GM12878 (cell line): ENCODE measurements at places on chromosomes 3 and 15. TPM values are rescaled to one million over a fixed set of nuclear protein-coding genes. Genes with fewer than 3 reads are reported as not detected.

DNA sequence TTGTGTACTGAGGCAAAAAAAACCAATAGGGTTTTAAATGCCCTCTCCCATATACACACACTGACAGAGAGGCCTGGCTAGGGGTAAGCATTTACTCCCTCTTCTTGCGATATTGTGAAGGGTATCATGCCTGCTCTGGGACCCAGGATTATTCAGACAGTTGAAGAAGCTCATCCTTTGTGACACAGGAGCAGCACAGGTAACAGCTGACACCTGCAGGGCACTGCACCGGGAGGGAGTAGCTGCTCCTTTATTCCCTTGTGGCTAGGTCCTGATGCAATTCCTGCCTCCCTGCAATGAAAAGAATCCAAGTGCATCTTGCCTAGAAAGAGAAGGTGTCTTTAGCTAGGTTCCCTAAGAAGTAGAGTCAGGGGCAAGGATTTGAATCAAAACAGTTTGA lies 23.4 kb downstream of the POMGNT2 start:
- DNase-seq = no peak

- no peak for DNase-seq
These were observed 568 bp upstream of the NEK4 start for GRCh38 chr3:52771334-52771681.

DNA sequence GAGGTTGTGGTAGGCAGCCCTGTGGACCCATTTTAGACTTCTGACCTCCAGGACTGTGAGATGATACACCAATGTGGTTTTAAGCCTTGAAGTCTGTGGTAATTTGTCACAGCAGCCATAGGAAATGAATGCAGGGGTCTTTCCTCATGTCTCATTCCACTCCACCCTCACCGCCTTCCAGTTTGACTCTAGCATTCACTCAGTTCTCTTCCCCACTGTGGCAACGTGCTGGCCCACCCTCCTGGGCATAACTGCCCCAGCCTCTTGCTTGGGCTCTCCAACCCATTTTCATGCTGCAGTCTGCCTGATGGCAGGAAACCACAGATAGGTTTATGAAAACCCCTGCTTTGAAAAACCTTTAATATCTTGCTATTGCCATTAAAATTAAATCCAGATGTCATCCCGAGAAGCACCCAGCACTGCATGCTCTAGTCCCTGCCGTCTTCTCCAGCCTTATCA lies 7.3 kb upstream of the TRNT1 start:
- no peak for DNase-seq

GRCh38 chr3:40078590-40078989 lies 230.9 kb upstream of the EIF1B start:
- DNase-seq = no peak

DNA sequence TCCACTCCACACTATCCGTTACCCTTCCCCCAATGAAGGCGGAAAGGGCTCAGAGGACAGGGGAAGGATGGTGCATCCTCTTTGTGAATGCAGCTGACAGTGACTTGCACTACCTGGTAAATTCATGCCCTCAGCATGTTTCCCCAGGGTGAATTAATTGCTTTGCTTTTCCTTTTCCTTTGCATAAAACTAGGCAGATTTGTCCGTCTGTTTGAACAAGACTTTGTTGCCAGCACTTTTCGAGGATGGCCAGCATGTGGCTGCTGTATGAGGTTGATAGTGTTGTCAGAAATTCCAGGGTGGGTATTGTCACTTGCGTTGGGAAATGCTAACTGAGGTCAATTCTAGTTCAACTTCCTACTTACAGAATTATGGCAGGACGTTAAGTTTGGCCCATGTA lies 79.0 kb upstream of the RARB start:
- DNase-seq = no peak

DNA sequence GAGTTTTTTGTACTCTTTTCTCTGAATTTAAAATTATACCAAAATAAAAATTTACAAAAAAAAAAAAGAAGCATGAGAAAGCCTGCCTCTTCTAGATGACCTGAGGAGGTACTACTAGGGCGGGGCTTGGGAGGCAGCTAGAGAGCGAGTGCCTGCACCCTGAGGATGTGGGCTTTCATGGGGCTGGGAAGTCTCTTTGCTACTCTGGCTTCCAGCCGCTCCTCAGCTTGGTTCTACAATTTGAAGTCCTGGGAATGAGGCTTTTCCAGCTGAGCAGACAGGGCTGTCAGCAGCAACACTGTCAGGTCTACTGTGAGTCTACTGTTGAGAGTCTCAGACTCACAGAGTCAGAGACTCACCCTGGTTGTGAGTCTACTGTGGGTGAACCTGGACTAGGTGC lies 8.2 kb upstream of the PSTPIP1 start:
- DNase-seq = no peak

GRCh38 chr3:40793730-40794129 lies 269.0 kb downstream of the ZNF621 start:
- no peak for DNase-seq

DNA sequence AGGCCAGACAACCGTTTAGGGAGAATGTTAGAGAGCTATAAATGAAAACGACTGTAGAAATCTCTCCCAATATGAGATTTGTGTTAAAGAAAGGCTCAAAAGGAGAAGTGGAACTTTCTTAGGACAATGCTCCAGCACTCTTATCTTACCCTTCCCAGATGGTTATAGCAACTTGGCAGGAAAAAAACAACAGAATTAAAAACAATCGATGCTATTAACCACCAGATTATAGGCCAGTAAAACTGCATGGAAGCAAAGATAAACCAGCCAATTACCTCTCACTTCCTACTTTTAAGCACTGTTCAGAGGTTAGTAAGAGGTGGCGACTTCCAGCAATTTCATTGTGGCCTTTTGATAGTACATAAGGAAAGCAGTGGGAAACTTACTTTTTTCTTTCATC lies 72.9 kb downstream of the TMCC1 start:
- no peak for DNase-seq

- DNase-seq = no peak
These were observed 56.3 kb downstream of the PPP2R3A start for GRCh38 chr3:136021803-136022202.

GRCh38 chr3:115930922-115931321 lies 307.6 kb downstream of the GAP43 start:
- DNase-seq = peak; percentile 25

- no peak for DNase-seq
These were observed 21.7 kb downstream of the HERC1 start for GRCh38 chr15:63811942-63812550.

DNA sequence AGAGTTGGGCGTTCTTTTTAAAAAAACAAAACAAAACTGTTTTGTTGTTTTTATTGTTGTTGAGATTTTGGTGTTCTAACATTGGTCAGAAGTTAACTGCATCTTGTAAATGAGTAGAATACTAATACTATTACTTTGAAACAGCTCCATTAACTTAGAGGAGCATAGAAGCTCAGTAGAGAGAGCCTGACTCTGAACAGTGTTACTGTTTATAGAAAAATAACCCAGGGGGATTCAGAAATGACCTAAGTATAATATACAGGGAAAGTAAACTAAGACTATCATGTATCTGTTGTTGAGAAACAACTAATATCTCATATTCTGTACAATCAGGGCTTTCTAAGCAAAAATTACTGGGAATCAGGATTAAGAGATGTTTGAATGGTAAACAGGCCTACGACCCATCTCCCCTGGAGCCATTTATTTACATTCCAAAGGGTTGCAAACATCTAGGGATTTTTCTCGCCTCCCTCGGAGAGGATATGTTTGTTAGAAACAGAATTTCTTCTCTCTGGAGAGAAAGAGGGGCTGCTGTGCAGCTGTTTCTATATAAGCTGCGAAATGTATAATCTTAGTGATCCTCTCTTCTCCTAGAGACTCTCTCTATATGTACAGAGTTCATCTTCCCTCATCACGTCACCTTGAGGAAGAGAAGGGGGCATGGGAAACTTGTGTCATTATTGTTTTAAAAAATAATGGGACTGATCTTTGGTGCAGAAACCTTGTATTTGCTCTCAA lies 827.5 kb upstream of the DPPA4 start:
- no peak for DNase-seq

- no peak for DNase-seq
These were observed 78.8 kb downstream of the PDCD6IP start for GRCh38 chr3:33877187-33877586.

DNA sequence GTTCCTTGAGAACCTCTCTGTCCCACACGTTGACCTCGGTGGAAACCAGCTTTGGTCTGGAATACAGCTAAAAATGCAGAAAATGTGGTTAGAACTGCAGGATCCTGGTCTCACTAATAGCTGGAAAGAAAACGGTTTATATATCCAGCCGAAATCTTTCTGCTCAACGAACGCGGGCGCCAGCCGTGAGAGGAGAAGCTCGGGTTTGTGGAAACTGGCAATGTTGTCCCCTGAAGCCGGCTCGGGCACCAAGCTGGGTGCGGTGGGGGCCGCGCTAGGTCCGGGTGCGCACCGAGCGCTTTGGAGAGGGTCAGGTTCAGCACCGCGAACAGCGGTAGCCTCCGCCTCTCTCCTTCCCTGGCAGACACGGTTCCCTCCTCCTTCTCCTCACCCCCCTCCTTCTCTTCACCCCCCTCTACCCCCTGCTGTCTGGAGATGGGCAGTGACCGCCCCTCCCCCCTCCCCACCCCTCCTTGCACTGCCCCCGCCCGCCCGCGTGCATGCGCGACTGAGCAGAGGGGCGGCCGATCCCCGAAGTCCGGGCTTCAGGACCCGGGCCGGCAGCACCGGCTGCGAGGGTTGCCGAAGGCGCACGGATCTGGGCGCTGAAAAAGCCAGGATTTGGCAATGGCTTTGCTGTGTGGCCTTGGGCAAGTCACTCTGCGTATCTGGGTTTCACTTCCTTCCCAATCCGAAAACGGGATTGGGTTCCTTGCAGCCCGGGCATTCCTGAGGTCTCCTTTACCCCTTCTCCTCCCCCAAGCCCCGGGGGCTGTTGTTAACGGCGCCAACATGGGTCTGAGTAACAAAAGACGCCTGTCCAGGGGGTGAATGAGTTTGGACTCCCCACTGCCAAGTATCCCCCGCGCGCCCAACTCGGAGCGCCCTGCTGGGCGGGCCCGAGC lies at the start of gene SKOR1:
SKOR1 (plus strand) TSS at position 534 of the 905 bp plus-strand sequence; CDS start at position 628, 94 bp downstream.
- DNase-seq = no peak

GRCh38 chr3:66261355-66261754 lies 40.6 kb downstream of the SLC25A26 start:
- no peak for DNase-seq

GRCh38 chr3:55868347-55868746 lies 381.2 kb upstream of the WNT5A start:
- no peak for DNase-seq

GRCh38 chr15:82743810-82744209 lies 34.1 kb upstream of the AP3B2 start:
- no peak for DNase-seq

DNA sequence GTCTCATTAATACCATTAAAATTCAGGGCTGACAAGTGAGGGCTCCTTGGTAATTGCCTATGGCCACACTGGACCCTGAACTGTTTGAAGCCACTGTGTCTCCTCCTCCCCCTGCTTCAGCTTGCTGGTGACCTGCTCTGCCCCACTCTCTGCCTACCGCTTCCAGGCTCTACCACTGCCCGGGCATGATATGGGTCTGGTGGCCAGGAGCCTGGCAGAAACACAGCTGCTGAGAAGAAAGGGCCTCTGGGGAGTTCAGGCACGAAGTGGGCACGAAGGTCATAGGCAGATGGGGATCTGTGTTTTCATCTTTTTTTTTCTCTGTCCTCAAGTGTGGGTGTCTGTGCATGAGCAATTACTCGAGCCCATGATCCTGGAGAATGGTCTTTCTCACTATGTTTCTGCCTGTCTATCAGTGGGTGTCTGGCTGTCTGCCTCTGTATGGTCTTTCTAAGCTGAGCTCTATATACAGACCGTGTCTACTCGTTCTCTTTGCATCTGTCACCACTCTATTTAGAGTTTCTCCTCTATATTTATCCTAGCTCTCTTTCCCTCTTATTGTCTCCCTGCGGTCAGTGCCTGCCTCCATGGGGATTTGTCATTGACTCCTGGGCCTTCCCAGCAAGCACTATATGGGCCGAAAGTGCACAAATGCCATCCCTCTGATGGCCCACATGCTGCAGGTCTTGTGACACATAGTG lies 42.1 kb upstream of the EPHB1 start:
- DNase-seq = no peak

DNA sequence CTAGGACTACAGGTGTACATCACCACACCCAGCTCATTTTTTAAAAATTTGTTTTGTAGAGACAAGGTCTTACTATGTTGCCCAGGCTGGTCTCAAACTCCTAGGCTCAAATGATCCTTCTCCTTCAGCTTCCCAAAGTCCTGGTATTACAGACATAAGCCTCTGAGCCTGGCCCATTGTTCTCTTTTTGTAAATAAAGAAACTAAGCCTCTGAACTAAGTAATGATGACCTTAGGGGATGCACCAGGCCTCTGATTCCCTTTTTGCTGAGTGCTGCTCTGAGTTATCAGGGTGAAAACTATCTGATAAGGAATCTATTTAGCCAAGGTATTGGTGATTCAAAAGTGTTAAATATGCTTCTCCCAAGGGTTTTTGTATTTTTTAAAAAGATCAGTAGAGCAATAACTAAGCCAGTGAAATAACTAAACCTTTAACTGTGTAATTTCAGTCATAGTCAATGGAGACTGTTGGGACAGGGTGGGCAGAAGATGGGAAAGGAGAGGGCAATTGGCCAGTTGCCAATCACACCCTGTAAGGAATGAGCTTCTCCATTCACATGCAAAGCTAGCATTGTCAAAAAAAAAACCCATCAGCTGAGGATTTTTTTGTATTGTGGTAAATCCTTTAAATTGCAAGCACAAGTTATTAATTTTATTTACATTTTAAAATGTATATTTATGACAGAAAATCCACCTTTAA lies 194.8 kb upstream of the PFN2 start:
- DNase-seq = no peak

DNA sequence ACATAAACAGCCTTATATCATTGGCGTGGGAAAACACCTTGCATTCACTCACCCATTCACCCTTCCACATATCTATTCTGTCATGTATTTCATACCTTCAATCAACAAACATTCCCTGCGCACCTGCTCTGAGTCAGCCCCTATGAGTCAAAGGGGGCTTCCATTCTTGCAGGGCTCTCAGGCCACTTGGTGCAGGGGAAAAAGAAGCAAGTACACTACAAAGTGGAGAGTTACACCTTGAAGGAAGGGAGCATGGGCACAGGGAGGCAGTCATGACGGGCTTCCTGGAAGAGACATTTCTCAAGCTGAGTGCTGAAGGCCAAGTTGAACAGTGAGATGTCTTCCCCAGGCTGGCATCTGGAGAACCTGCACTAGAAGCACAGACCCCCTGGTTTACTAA lies 4.6 kb upstream of the AMOTL2 start:
- DNase-seq = no peak

GRCh38 chr3:71062037-71062932 lies 521.2 kb downstream of the FOXP1 start:
- DNase-seq = no peak

- DNase-seq = no peak
These were observed 19.5 kb downstream of the SMAD6 start for GRCh38 chr15:66721501-66721937.

Gene TOMM70
- 33.6 and 34.2 TPM in 2 replicates for polyA plus RNA-seq

Gene DNAH12
- 0.26 and 0.35 TPM in 2 replicates for polyA plus RNA-seq

Gene PPM1L
- 0.19 TPM in 1 of 2 replicates, not detected in the other for polyA plus RNA-seq

Gene TMC3
- polyA plus RNA-seq = 0.04 and 0.05 TPM in 2 replicates

Gene ASB14
- polyA plus RNA-seq = 0.15 and 0.23 TPM in 2 replicates

Gene GAP43
- 0.14 TPM in 1 of 2 replicates, not detected in the other for polyA plus RNA-seq

Gene MKRN3
- polyA plus RNA-seq = not detected in 2 replicates

Gene ZNF35
- 12.0 and 12.3 TPM in 2 replicates for polyA plus RNA-seq

Gene AMIGO3
- 0.44 and 0.64 TPM in 2 replicates for polyA plus RNA-seq

Gene SLC51A
- 1.1 and 2.2 TPM in 2 replicates for polyA plus RNA-seq

Gene LEKR1
- polyA plus RNA-seq = 2.7 and 3.2 TPM in 2 replicates

Gene CCR3
- polyA plus RNA-seq = 0.19 and 0.20 TPM in 2 replicates

Gene PLA2G4B
- 2.4 and 6.3 TPM in 2 replicates for polyA plus RNA-seq

Gene CYP8B1
- polyA plus RNA-seq = not detected in 2 replicates

Gene KBTBD8
- polyA plus RNA-seq = 13.5 and 14.9 TPM in 2 replicates

Gene FAM43A
- 1.6 and 2.0 TPM in 2 replicates for polyA plus RNA-seq

Gene SSUH2
- 0.09 TPM in 1 of 2 replicates, not detected in the other for polyA plus RNA-seq

Gene MAP1A
- polyA plus RNA-seq = 0.07 and 0.09 TPM in 2 replicates
